Neural progenitor cell (in vitro differentiated cells): ENCODE measurements at places on chromosomes 12 and 14. TPM values are rescaled to one million over a fixed set of nuclear protein-coding genes. Genes with fewer than 3 reads are reported as not detected.

DNA sequence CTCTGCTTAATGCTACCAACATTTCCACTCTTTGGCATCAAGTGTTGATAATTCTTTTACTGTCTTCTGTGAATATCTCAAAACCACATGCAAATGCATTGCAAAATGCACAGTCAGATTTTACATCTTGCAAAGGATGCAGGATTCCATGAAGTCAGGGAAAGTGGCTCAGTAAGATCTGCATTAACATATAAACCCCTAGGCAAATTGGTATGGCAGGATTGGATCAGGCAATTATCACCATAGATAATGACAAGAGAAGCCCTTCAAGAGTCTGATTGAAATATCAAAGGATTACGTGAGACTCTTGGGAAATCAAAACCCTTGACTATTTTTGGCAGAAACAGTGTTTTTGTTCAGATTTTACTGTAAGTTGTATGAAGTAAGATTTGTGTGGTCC, 71.0 kb downstream of the TMTC2 start:
- H3K4me3 ChIP-seq: no peak overlapping the region
- no peak for DNase-seq
- peaks cover 27% of the 10 kb centered on the region for H3K4me1 ChIP-seq

HOXC6 gene
- not detected in 2 replicates for total RNA-seq

FLVCR2 gene
- total RNA-seq: 1.7 and 2.8 TPM in 2 replicates

PLEKHD1 gene
- not detected in 2 replicates for total RNA-seq

DNA sequence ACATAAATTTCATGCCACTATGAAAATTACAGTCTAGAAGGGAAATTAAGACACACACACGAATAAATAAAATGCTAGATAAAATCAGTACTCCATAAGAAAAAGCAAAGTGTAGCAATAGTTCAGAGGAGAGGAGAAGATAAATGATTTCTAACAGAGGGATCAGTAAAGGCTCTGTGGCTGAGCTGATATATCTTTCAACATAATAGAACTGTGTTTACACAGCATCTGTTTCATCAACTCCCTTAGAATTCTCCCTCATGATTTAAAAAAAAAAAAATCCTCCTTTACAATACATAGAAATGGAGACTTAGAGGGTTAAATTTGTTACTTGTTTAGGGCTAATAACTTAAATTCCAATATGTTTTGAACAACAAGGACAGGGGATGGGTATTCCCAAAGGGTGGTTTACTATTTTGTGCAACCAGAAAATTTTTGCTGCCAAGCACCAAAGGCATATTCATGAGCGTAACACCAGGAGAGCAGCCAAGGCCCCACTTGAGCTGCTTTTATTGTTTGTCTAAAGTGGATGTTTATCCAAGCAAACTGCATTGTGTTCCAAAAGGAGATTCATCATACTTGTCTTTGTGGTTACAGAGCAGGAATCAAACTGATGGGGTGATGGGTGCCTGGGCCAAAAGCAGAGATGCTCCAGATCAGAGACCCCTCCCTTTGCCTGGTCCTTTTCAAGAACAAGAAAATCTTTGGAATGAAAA, 162.7 kb downstream of the BMP4 start:
- no peak overlapping the region for H3K27ac ChIP-seq
- H3K36me3 ChIP-seq: no peaks in the 10 kb centered on the region
- H3K27me3 ChIP-seq: no peaks in the 10 kb centered on the region

DNA sequence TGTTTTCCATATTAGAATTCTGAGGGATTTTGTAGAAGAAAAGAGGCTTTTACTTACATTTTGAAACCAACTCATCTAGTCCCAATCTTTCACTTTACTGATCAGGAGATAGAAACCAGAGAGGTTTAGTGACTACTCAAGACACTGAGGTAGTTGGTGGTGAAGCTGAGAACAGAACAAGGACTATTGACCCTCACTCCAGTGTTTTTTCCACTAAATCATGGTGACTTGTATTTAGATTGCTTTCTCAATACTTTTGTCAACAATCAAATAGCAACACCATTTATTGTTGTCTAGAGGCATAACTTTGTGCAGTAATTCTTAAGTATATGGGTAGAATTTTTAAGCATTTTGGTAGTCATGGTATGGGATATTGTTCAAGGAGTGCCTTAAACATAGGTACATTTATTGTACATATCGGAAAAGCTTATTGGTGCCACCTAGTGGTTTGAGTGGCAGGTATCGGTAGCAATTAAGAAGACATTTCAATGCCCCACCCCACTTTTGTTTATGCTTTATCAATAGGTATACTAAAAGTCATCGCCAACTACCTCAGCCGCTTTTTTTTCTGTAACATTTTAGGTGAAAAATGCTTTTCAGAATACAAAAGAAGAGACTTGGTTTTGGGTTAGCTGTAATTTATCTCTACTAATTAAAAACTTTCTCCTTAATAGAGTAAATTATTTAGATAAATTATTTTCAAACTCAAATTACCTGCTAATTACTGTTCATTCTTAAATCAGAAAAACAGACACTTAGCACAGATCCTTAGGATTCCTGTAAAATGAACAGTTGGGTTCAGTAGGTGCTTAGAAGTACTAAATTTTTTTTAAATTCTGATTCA, 47.3 kb upstream of the PAWR start:
- no peaks in the 10 kb centered on the region for H3K27me3 ChIP-seq
- H3K4me3 ChIP-seq: no peak overlapping the region

ANO2 gene
- total RNA-seq: 4.0 and 4.8 TPM in 2 replicates

GRCh38 chr12:120121766-120122293, 5.3 kb upstream of the RAB35 start:
- no peak overlapping the region for H3K27ac ChIP-seq
- H3K4me1 ChIP-seq: peaks cover 8% of the 10 kb centered on the region
- no peaks in the 10 kb centered on the region for H3K27me3 ChIP-seq
- DNase-seq: no peak
- H3K36me3 ChIP-seq: no peaks in the 10 kb centered on the region

ACSS3 gene
- total RNA-seq: 22.9 and 26.5 TPM in 2 replicates

DNA sequence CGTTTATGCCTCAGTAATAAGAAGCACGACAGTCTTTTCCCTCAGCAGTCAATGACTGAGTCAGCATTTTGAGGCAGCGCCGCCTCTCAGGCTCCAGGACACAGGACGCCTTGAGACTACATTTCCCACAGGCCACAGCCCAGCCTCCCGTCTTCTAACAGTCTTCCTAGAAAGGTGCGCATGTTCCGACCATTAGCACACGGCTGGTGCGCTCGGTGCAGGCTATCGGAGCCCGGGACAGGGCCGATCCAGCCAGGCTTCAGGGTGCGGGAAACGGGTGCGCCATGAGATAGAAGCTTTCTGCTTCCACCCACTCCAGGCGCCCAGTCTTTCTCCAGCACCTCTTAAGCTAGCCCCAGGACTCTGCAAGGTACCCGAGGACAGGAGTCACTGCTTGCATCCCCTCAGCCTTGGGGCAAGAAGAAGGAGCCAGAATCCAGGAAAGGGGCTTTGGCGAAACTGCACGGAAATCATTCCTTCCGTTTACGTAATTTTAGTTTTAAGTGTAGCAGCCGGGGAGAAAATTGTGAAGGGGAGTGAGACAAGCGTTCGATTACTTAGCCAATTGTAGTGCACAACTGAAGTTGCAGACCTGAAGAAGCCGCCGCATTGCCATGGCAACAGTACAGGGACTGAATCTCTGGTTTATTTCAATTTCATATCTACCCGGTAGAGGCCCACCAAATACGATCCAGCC, 54.0 kb downstream of the ZNF641 start:
- no peaks in the 10 kb centered on the region for H3K36me3 ChIP-seq
- no peaks in the 10 kb centered on the region for H3K4me1 ChIP-seq
- DNase-seq: peak; percentile 88
- peaks cover 9% of the 10 kb centered on the region for H3K27me3 ChIP-seq
- H3K27ac ChIP-seq: no peak overlapping the region
- H3K4me3 ChIP-seq: peak overlapping the region; percentile 61

HNF1A gene
- total RNA-seq: not detected in 2 replicates

- no peak for DNase-seq
- H3K36me3 ChIP-seq: peaks cover 3% of the 10 kb centered on the region
- no peaks in the 10 kb centered on the region for H3K27me3 ChIP-seq
- no peak overlapping the region for H3K4me3 ChIP-seq
- H3K27ac ChIP-seq: no peak overlapping the region
- peaks cover 26% of the 10 kb centered on the region for H3K4me1 ChIP-seq
These were observed 223.1 kb downstream of the ANO6 start for GRCh38 chr12:45439039-45439438.

DNA sequence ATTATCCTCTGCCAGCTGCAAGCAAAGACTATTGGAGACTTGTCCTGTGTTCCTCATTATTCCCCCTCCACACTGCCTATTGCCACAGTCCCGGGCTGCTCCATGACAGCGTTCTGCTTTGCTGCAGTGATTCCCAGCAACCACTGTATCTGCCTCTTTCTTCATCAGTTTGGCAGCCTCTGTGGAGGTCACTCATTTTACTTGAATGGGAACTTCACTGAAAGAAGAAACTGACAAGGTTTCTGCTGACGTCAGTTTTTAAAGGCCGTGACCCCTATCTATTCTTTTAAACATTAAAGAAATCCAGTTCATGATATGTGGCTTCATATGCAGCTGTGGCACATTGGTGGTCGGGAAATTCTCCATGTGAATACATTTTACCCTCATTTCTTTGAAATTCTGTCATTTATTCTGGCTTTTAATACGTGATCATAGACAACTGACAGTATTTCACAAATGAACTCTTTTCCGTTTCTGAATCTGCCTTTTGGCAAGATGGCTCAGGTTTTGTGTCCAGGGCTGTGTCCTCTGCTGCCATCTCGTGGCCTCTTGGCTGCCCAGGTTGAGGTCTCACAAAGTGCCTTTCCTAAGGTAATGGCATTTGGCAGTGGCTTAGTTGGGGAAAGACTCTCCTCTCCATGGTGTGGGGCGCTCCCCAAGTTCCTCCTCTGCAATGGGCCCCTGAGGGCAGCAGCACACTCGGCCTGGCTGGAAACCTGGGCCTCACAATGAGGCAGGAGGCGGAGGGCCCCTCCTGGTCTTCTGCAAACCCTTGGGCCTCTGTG, 5.8 kb downstream of the TMEM253 start:
- H3K4me1 ChIP-seq: peaks cover 28% of the 10 kb centered on the region
- H3K4me3 ChIP-seq: no peak overlapping the region
- DNase-seq: peak; percentile 82
- no peaks in the 10 kb centered on the region for H3K36me3 ChIP-seq
- H3K27ac ChIP-seq: no peak overlapping the region

GRCh38 chr12:119118625-119119024, 60.1 kb upstream of the HSPB8 start:
- DNase-seq: no peak
- no peak overlapping the region for H3K27ac ChIP-seq
- H3K27me3 ChIP-seq: no peaks in the 10 kb centered on the region
- no peaks in the 10 kb centered on the region for H3K4me1 ChIP-seq
- H3K4me3 ChIP-seq: no peak overlapping the region
- H3K36me3 ChIP-seq: no peaks in the 10 kb centered on the region
